ENCODE measurements at places on chromosomes 1 and 21.
A peak's percentile ranks its signal among the peaks of the same experiment; 100 is the strongest.

GRCh38 chr1:85983316-85983715 is 173.3 kb downstream of the COL24A1 start:
- no peak for DNase-seq

GRCh38 chr1:15399710-15400109 is 10.0 kb upstream of the EFHD2 start:
- no peak for DNase-seq

DNA sequence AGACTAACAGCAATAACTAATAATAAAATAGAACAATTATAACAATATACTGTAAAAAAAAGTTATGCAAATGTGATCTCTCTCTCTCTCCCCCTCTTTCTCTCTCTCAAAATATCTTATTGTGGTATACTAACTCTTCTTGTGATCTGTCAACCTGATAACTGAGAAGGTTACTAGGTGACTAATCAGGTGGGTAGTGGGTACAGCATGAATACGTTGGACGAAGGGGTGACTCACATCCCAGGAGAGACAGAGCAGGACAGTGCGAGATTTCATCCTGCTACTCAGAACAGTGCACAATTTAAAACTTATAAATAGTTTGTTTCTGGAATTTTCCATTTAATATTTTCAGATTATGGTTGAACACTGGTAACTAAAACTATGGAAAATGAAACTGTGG is 257.5 kb downstream of the LRRC40 start:
- DNase-seq, result no peak

DNA sequence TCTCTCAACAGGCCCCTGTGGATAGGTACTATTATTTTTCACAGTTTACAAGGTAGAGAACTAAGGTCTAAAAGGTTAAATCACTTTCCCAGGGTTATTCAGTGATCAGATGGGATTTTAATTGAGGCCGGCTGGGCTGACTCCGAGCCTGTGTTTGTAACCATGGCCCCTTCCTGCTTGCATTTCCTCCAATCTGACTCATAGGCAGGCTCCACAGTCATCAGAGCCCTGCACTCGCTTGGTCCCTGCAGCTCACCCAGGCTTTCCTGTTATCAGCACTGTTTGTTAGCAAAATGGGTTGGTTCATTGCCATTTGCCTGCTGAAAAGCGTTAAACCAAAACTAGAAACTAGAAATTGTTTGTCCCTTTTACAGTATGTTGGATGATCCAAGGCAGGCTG is 41.4 kb upstream of the LMX1A start:
- DNase-seq, result no peak

GRCh38 chr1:52917156-52917555 is 4.4 kb downstream of the ECHDC2 start:
- DNase-seq, result no peak

DNA sequence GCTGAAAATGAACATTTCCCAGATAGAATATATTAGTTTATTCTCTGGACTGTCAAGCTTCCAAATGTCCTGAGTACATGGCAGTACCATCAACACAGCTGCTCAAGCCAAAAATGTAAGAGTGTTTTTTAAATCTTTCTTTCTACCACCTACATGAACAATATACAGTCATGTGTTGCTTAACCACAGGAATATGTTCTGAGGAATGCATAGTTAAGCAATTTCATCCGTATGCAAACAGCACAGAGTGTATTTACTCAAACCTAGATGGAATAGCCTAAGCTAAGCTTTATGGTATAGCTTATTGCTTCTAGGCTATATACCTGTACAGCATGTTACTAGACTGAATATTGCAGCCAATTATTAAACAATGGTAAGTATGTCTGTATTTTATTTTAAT is 561.9 kb upstream of the ADGRL4 start:
- DNase-seq, result no peak

- DNase-seq, result no peak
Observed at GRCh38 chr1:156992215-156992614, 53.3 kb downstream of the ARHGEF11 start.

DNA sequence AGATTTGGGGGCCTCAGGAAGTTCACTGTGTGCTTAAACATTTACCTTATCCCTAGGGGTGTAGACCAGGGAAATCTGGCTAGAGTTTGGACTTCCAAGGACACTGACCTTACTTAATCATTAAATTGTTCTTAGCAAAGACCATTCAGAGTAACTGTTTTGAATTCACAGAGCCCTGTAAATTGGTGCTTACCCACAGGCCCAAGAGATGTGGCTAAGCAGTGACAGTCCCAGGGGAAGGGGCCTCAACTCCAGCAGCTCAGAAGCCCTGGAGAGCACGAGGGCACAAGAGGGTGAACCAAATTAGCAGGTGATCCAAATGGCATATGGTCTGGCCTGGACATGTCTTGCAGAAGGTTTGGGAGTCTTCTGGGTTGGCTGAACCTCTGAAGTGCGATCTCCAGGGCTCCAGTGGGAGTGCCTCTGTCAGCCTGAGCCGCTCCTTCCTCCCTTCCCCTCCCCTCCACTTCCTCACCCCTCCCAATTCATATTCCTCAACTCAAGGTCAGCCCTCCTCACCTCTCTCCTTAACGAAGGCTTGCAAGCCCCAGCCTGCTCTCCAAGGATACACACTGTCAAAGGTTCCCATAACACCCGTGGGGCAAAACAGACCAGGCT is 4.3 kb downstream of the PAQR7 start:
- no peak for DNase-seq

DNA sequence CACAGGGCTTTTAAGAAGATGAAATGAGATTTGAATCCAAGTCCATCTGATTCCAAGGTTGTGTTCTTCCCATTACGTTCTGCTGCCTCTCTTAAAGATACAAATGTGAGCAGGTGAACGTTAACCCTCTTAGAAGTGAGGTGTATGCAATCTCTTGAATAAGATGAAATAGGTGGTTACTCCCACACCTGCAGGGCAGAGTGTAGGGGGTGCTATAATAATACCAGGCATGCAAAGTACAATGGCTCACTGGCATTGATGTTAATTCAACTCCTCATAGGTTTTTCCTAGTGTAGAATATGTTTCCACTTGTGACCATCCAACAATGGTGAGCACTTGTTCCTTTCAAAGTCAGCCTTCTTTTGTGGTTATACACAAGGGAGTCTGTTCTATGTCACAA is 163.0 kb downstream of the ASTN1 start:
- no peak for DNase-seq

DNA sequence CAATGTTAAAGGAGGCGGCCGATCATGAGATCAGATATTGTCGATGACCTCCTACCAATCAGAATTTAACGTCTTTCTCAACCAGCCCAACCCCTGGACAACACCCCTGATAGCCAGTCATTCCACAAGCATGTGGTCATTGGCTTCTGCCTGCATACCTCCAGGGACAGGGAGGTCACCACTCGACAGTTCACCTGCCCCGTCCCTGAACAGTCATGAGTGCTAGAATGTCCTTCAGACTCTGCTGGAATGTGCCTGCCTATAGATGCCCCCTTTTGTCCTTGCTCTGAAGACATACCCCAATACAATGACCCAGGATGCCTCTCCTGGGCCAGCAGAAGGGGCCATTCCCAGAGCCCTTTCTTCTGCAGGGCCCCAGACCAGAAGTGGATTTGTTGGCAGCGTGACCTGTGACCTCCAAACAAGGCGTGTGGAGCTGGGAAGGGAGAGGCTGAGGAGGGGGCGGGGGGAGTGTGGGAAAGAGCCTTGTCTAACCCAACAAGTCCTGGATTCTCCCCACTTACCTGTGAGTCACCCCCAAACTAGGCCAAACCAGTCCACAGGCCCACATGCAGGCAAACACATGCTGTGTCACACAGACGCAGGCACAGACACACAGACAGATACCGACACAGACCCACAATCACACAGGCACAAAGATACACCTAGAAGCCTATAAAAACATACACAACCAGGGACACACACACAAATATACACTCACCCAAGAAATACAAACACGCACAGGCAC is 2.2 kb downstream of the CRYBG2 start:
- peak; percentile 96 for DNase-seq

GRCh38 chr1:157577420-157577819 is 20.5 kb downstream of the FCRL4 start:
- DNase-seq, result no peak

GRCh38 chr1:99681583-99681982 is 35.7 kb downstream of the PALMD start:
- DNase-seq, result no peak

DNA sequence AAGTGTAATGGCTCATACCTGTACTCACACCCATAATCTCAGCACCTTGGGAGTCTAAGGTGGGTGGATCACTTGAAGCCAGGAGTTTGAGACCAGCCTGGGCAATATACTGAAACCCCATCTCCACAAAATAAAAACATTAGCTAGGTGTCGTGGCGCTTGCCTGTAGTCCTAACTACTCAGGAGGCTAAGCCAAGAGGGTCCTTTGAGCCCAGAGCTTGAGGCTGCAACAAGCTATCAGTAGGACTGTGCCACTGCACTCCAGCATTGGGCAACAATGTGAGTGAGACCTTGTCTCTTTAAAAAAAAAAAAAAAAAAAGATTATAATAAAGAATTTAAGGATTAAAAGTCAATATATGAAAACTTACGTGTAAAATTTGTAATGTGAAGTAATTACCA is 11.7 kb downstream of the BPNT1 start:
- no peak for DNase-seq

DNA sequence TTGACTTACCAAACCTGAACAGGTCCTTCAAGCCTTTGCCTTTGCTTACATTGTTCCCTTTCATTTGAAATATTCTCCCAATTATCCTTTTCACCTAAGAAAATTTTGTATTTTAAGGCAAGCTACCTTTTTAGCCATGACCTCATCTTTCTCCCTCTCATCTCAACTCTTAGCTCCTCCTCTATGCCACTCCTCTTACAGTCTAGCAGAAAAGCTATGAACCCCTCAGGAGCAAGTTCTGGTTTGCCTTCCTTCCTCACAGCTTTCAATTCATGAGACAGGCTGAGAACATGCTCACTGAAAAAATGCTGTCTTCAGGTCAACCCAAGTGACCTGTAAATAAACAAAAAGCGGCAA is 8.3 kb upstream of the MUTYH start:
- no peak for DNase-seq

DNA sequence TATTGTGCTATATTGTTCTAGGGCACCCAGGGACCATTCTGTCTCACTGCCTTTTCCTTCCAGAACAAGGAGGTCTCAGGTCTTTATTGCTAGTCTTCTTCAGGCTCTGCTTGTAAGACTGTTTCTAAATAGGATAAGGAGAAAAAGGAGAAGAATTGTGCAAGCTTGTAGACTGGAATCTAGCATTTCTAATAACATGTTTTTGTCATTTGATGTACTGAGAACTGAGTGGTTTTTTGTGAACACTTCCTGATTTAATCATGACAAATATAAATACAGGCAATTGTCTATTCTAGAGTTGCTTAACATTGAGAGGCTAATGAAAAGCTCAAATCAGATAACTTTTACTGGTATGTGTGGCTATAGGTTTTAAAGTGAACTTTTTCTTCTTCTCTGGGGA is 77.6 kb downstream of the CLIC4 start:
- DNase-seq, result no peak

DNA sequence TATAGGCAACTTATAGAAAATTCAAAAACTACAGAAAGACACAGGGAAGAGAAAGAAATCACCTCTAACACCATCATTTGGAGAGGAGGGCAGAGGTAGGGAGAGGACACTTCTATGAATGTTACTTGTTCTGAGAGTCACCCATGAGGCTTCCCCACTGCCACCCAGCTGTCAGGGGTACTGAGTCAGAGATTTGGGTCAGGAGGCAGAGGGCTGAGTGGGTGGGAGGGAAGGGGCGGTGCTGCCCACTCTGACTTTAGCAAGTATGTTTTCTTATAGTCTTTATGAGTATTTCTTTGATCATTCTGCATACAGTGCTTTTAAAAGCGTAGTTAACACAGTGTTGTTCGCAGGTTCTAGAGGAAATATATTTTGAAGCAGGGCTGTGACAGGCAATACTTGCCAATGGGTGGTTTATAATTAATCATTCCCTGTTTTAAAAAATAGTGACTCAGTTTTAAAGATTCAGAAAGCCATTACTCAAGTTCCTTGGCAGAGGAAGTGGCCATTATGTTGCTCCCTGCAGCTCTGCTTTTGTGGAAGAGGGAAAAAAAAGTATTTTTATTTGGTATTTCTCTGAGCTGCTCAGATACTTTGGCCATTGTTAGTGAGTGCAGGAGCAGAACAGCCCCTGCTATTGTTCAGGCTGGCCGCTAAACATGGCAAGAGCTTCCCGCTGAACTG is 18.3 kb downstream of the IL6R start:
- DNase-seq, result no peak

- no peak for DNase-seq
Observed at GRCh38 chr1:57254022-57254421, 169.8 kb downstream of the DAB1 start.

DNA sequence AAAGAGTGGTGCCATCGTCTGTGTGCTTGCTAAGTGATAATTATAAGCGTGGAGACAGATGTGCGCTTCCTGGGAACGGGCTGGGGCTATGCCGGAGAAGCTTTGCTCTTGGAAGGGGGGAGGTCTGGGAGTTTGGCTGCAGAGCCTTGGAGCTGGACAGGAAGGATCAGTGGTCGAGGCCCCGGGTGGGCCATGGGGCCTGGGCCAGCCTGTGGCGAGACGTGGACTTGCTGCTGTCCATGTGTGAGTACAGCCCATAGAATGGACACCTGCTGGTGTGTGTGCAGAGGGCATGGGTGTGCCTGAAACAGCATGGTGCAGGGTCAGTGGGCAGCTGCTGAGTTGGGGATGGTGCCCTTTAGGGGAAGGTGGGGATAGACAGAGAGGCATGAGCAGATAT is 121.3 kb downstream of the PCBP3 start:
- no peak for DNase-seq

GRCh38 chr1:193538003-193538354 is 351.6 kb upstream of the B3GALT2 start:
- DNase-seq, result no peak

GRCh38 chr1:46183079-46183847 is 7.0 kb upstream of the P3R3URF start:
- peak; percentile 97 for DNase-seq

DNA sequence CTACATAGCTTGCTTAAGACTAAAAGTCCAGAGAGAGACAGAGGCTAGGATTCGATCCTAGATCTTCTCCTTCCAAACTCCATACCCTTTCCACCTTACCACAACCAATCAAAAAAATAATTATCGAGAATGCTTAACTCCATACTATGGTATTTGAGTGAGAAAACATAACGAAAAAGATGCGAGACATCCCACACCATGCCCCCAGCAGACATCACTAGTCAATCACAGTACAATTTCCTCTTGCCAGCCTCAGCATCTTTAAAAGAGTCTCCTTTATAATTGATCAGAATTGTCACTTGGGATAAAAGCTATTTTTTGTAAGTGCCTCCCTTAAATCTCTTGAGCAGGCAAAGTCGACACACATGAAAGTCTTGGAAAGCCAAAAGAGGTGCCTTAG is 875 bp downstream of the NCF2 start:
- no peak for DNase-seq

- no peak for DNase-seq
Observed at GRCh38 chr1:154758346-154758745, 111.7 kb downstream of the KCNN3 start.

GRCh38 chr1:89692601-89693521 is 59.9 kb downstream of the LRRC8C start:
- no peak for DNase-seq

All from SW480 (cell line).